T-helper 17 cell (primary cell): ENCODE measurements at places on chromosomes 12 and 14.

DNA sequence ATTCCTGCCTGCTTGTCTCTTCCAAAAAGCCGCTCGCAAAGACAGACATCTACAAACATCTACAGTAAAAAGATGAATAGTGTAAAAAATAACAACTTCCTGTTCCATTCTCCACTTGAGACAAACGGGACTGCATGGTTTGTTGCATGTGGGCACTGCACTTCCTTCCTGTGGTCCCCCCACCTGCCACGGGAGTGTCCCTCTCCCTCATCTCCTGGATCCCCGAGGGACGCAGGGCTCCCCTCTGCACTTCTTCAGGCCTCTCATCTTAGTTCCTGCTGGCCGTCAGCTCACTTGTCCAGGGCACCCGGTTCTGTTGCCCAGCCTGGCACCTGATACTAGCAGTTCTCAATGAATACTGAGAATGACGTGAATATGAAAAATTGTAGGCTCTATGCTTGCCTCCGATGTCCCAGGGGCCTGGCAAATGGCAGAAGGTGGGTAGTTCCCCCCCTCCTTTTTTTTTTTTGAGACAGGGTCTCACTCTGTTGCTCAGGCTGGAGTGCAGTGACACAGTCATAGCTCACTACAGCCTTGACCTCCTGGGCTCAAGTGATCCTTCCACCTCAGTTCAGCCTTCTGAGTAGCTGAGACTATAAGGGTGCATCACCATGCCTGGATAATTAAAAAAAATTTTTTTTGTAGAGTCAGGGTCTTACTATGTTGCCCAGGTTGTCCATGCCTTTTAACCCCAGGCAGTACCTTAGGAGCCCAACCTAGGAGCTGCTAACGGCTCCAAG is 3.5 kb upstream of the KLC1 start:
- DNase-seq = peak; percentile 15

- DNase-seq = no peak
Observed at GRCh38 chr12:70418101-70418500, 52.0 kb downstream of the KCNMB4 start.

DNA sequence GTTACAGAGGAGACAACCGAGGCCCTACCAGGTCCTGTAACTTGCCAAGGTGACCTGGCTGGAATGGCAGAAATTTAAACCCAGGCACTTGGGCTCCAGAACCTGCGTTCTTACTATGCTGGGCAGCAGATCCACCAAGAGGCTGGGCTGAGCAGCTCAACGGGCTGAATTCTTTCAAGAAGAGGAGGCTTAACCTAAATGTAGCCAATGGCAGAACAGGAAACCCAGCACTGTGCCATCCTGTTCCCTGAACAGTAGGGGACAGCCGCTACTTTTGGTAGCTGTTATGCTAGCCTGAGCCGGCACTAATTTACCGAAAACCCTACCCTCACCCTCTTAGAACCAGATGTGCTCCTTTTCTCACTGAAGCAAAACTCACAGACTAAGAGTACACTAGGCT is 86.1 kb downstream of the ACTN1 start:
- no peak for DNase-seq

GRCh38 chr14:41868396-41868795 is 261.7 kb downstream of the LRFN5 start:
- DNase-seq = no peak

- no peak for DNase-seq
Observed at GRCh38 chr14:91919814-91920213, 27.7 kb downstream of the FBLN5 start.

DNA sequence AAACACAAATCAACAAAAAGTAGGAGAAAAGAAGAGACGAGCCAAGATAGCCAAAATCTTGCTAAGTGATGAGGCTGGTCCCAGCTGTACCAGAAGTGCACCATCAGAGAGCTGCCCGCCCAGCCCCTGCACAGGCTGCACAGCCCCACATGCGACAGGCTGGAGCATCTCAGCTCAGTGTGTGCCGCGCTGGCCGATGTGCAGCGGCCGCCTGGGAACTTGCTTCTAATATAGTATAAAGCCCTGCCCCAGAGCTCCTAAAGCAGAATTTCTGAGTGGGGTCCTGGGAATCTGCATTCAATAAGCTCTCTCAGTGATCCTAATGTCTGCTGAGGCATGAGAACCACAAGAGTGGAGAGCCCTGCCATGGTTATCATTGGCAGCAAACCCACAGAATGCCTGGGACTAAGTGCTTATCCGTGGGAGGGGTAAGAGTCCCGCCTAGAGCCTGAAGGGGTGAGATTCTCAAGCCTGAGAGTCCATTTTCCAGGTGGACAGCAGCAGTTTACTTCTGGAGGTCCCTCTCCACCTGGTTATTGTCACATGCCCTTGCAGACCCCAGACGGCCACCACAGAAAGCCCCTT is 171.6 kb downstream of the DPF3 start:
- DNase-seq = no peak

- DNase-seq = no peak
Observed at GRCh38 chr14:31265701-31266398, 58.3 kb upstream of the HECTD1 start.

GRCh38 chr12:130184404-130185090 is 22.3 kb downstream of the FZD10 start:
- no peak for DNase-seq

DNA sequence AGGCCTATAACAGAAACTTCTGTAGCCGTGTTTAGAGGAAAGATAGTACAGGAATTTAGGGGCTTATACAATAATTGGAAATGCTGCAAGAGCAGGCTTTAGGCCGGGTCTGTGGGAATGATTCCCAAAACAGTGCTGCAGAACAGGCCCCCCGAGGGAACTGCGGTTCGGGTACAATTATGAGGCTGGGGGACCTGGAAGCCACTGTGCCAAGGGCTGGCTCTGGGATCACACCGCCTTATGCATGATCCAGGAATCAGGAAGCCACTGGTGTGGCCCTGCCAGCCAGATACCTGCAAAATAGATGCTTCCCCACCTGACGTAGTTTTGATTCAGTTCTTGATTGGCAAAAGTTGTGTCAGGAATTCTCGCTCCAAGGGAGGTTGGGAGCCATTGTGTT is 55.4 kb downstream of the CACNA1C start:
- no peak for DNase-seq

- DNase-seq = no peak
Observed at GRCh38 chr12:111943929-111944328, 69.0 kb downstream of the TMEM116 start.

DNA sequence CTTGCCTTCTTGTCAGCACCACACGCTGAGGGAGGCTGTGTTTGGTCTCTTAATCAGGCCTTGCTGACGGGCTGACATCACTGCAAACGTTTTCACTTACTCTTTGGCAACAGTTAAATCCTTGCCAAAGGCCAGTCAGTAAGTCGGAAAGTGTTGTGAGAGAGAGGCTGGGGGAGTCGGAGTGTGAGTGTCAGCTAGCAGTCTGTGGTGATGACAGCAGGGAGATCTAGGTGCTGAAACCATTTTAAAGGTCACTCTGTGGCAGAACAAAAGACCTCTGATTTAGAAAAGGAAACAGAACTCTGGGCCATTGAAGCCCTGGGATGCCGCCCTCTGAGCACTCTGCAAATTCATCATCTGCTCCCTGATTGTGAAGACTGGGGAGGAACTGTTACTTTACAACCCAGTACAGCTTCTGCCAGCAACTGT is 143.5 kb downstream of the PAX9 start:
- DNase-seq = no peak

DNA sequence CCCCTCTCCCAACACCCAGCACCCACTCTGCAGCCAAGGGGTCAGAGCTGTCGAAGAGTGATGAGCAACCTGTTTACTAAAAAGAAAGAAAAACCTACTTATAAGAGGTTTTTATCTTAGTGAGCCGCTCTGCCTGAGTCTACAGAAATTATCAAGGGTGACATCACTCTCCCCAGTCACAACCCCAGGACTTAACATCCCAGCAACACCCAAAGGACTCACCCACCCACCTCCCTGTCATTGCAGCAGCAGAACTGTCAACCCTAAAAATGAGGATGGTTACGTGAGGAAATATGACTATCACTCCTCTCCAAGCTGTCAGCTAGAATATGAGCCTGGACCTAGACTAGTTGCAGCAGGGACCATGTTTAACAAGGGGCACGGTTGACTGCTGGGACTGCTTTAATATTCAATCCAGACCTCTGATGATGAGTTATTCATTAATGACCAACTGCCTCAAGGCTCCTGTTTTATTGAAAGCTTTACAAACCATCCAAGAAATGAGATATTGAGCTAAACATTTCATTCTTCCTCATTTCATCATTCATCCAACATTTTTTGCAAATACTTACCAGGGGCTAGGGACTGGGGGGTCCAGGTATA is 53.9 kb upstream of the FICD start:
- DNase-seq = no peak

- DNase-seq = no peak
Observed at GRCh38 chr12:33676866-33677265, 237.2 kb upstream of the SYT10 start.
